ENCODE measurements at places on chromosomes 5 and 9.

GRCh38 chr9:14345354-14346230 is 31.7 kb upstream of the NFIB start:
- no peak for DNase-seq

GRCh38 chr9:16134351-16134750 is 581.5 kb downstream of the CCDC171 start:
- DNase-seq, result no peak

DNA sequence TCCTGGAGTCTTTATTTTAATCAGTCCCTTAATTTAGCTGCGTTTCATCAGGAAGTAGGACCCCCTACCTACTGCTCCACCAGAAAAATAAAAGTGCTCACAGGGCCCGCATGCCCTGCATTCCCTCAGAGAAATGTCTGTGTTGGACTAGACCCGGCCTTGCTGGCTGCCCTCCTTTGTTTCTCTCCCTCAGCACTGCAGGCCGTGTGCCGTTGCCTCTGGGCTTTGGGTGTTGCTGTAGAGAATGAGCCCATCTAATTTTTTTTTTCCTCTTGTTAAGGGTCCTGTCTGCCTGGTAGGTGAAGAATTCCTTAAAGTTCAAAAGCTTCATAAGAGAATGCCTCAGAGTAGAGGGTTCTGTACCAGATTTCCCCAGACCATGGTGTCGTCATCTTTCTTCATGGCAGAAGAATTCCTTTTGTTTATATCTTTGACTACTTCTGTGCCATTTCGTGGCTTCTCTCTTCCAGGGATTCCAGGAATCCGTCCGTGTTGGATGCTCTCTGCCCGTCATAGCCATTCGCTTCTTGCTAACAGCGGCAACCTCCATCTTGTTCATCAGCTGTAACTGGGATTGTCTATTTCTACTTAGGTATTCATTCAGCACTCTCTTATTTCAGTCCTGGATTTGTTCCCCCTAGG is 49.8 kb upstream of the ANGPTL2 start:
- no peak for DNase-seq

DNA sequence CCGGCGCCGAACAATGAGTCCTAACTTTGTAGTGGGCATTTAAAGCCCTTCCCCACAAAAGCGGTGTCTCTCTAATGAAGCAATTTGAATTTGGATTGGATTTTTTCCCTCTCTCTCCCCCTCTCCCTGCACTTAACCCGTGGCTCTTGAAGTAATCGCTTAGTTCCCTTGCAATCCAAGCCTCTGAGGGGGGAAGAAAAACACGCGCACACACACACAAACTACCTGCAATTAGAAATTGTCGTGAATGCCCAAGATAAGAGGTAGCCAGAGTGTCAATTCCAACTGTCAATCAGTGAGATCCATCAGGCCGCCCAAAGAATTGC is 1.2 kb downstream of the LHX6 start:
- DNase-seq, result no peak

GRCh38 chr5:156021866-156022265 is 305.1 kb upstream of the SGCD start:
- DNase-seq, result no peak

GRCh38 chr9:108033976-108034964 is 544.7 kb upstream of the KLF4 start:
- DNase-seq, result no peak

GRCh38 chr9:94534901-94535300 is 20.0 kb upstream of the PCAT7 start:
- no peak for DNase-seq

- DNase-seq, result no peak
These were observed 592.6 kb downstream of the MTRR start for GRCh38 chr5:8461543-8461942.

DNA sequence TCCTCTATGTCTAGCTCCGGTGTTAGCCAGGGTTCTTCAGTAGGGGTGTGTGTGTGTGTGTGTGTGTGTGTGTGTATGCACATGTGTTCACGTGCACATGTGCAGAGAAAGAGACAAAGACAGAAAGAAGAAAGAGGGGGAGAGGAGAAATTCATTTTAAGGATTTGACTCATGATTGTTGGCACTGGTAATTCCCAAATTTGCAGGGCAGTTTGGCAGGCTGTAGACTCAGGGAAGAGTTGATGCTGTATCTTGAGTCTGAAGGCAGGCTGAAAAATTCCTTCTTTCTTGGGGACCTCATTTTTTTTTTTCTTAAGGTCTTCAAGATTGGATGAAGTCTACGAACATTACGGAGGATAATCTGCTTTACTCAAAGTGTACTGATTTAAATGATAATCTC is 335.7 kb downstream of the NSG2 start:
- no peak for DNase-seq

- no peak for DNase-seq
These were observed 29.1 kb upstream of the IRX4 start for GRCh38 chr5:1911773-1912235.

GRCh38 chr5:36363744-36364143 is 62.0 kb upstream of the RANBP3L start:
- no peak for DNase-seq

GRCh38 chr5:172834415-172835289 is 601 bp downstream of the ERGIC1 start:
- DNase-seq, result no peak

GRCh38 chr9:98881836-98882568 is 61.7 kb upstream of the COL15A1 start:
- no peak for DNase-seq

- no peak for DNase-seq
These were observed 100.4 kb downstream of the EBF1 start for GRCh38 chr5:158999339-158999738.

- no peak for DNase-seq
These were observed 431.1 kb downstream of the PRELID2 start for GRCh38 chr5:145403992-145404391.

- no peak for DNase-seq
These were observed 78.2 kb downstream of the DOCK8 start for GRCh38 chr9:292915-293314.

DNA sequence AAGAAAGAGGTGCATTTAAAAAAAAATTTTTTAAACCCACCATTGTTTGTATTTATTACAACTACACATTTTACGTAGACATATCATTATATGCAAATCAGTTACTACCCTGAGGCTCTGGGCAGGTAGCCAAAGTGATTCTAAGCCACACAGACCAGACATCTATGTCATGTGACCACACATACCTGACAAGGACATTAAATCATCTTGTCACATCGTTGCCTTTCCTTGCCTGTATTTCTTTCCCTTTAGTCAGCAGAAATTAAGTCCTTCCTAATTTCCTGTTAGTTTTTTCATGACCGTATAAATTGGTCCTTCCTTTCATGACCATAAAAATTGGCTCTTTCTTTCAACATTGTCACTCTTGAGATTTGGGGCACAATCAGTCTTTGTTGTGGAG is 134.2 kb upstream of the MARCHF11 start:
- DNase-seq, result no peak

DNA sequence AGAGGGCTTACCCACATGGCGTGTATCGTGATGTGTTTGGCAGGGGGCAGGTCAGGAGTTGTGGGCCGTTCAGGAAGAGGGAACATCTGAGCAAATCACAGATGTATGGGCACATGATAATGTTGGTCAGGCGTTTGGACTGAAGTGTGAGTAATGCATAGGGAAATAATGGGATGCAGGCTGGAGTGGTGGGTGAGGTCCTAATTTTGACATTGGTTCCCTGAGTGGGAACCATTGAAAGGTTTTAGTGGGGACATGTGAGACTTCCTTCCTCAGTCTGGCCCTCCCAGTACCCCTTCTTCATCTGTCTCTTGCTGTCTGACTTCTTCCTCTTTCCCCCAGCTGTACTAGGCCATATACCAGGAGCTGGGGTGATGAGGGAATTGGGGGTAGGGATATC is 7.6 kb downstream of the OTULIN start:
- DNase-seq, result no peak

DNA sequence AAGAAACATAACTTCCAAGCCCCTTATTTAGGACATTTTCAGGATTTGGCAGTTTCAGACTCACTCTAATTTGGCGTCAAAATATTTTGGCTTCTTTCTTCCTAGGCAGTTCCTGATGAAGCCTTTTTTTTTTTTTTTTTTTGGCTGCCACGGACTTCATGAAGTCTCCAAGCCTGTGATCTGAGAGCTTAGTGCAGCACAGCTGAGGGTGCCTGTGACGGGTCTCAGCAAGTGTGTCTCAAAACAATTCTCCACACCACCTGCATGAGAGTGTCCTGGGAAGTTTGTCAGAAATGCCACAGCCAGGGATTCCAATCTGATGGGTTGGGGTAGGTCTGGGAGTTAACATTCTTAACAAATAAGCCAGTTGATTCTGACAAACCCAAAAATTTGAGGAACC is 6.0 kb upstream of the ESM1 start:
- no peak for DNase-seq

DNA sequence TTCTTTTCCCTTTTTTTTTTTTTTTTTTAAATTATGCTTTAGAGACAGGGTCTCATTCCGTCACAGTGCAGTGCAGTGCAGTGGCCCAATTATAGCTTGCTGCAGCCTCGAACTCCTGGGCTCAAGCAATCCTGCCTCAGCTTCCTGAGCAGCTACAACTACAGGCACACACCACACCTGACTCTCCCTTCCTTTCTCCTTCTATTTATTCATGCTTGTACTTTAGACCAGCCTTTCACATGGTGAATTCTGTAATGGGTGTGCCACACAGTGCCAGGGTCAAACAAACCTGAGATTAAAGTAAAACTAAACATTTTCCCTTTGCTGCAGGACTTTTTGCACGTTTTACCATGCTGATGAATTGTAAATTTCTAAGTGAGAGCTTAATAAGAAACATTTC is 8.0 kb downstream of the SH3RF2 start:
- DNase-seq, result no peak

GRCh38 chr5:166358127-166358830 is 1933.2 kb upstream of the WWC1 start:
- no peak for DNase-seq

- DNase-seq, result no peak
These were observed 193.6 kb upstream of the SMC2 start for GRCh38 chr9:103900466-103900865.

GRCh38 chr9:134306636-134307600 is 19.3 kb upstream of the RXRA start:
- DNase-seq, result no peak

- DNase-seq, result no peak
These were observed 914.2 kb upstream of the DMAC1 start for GRCh38 chr9:8713811-8714165.

GRCh38 chr9:131530546-131530919 is 530 bp downstream of the UCK1 start:
- DNase-seq, result no peak

GRCh38 chr9:137189297-137190295 is 1.1 kb downstream of the SSNA1 start:
- DNase-seq, result no peak

GRCh38 chr5:1299511-1299850 is 4.6 kb upstream of the TERT start:
- no peak for DNase-seq
